ENCODE measurements at places on chromosomes 7 and 10. TPM values are rescaled to one million over a fixed set of nuclear protein-coding genes. Genes with fewer than 3 reads are reported as not detected.

Gene ECD
- 16.2 TPM for total RNA-seq

Gene FIS1
- 285 TPM for total RNA-seq

Gene ZNF239
- total RNA-seq = 2.2 TPM

Gene PROSER2
- total RNA-seq = 1.7 TPM

Gene AHR
- 30.3 TPM for total RNA-seq

DNA sequence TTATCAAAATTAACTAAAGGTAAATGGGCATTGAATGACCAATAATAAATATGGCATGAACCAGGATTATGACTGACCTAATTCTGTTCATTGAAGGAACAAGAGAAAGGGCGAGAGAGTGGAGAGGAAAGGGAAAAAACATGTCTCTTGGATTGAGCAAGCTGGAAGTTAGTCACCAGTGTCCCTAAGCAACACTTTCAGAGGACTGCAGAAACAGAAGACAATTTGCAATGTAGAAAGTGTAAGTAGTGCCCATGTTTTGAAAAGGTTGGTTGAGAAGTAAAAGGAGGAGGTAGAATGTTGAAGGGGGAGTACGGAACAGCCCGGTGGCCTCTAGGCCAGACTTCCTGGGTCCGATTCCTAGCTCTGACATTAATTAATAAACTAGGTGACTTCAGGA lies 94.6 kb downstream of the FAS start:
- DNase-seq = no peak

- DNase-seq = no peak
Observed at GRCh38 chr10:34295142-34295548, 520.0 kb downstream of the PARD3 start.

DNA sequence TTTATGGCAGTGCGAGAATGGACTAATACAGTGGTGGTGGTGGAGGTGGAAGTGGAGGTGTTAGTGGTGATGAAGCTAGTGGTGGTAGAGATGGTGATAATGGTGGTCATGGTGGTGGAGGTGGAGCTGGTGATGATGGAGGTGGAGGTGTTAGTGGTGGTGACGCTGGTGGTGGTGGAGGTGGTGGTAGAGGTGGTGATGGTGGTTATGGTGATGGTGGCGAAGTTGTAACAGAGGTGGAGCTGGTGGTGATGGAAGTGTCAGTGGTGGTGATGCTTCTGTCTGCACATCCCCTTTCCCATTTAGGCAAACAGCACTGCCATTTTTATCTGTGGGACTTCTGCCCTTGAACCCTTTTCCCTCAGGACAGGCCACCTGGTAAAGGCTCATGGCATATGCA lies 7.4 kb upstream of the PTPRN2 start:
- DNase-seq = no peak

DNA sequence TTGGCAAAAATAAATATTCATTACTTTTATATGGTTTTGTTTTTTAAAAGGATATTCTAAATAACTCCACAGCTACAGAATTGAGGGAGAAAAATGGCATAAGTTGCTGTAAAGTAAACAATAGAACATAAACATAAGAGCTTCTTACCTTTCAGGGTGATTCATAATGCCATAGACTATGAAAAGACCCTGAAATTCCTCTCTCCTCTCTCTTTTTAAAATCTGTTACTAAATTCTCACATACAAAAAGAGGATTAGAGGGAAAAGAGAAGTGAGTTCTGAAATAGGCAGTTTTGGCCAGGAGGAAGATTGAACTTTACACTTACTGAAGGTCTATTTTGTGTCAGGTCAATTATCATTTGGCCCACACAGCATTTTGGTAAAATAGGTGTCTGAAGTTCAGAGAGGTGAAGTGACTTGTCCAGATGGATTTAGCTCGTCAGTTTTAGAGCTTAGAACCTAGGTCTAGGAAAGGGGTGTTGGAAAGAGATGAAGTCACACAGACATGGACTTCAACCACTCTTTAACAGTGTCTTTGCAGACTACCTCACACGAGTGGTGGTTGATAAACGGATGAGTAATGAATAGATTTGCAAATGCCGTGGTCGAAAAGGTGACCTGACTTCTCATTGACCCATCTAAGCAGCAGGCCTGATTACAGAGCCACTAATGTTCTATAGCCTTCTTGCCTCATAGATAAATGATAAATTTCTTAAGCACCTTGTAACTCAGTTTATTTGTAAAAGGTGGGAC lies 190.6 kb upstream of the CCDC6 start:
- no peak for DNase-seq

DNA sequence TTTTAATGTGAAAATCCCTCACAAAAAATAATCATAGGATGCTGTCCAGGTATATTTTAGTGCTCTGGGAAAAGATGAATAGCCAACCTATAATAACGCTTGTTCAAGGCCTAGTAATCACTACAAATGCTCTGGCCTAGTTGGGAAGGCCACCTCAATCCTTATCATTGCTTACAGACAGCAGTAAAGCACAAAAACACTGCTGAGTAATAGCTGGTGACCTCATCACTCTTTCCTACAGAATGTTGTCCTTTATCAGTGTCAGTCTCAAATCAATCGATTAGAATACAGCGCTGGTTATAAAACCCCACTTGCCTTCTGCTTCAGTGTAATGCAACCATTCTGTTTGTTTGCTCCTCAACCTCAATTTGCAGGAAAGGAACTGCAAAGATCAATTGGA lies 72.6 kb upstream of the STEAP1 start:
- no peak for DNase-seq

- DNase-seq = peak; percentile 62
Observed at GRCh38 chr10:24920907-24921881, 31.2 kb downstream of the PRTFDC1 start.

GRCh38 chr7:141702047-141702567 lies at the start of gene DENND11:
TSS of gene DENND11 (minus strand) at chr7:141702166. CDS start at chr7:141702153, 13 bp downstream.
- peak; percentile 84 for DNase-seq

DNA sequence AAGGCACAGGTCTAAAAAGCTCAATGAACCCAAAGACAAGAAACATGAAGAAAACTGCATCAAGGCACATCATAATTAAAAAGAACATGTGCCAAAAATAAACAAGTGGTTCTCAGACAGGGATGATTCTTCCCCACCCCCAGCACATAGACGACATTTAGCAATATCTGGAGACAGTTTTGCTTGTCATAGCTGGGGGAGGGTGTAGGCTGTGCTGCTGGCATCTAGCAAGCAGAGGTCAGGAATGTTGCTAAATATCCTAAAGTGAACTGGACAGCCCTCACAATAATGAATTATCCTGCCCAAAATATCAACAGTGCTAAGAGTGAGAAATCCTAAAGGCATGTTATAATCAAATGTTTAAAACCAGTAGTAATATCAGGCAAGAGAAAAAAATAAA lies 122.6 kb downstream of the MICU1 start:
- DNase-seq = peak; percentile 18

DNA sequence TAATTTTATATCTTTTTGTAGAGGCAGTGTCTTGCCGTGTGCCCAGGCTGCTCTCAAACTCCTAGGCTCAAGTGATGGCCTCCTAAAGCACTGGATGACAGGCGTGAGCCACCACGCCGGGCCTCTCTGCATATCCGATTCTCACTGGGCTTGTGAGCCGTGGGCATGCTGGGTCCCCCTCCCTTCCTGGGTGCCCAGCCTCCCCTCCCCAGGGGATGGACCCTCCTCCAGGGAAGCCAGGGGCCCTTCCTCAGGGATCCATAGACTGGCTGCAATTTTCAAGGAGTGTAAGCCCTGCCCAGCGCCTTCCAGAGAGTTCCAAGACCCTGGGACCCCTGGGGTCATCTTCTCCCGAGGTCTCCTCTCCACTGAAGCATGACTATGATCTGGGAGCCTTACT lies 23.7 kb upstream of the ELFN1 start:
- DNase-seq = no peak

DNA sequence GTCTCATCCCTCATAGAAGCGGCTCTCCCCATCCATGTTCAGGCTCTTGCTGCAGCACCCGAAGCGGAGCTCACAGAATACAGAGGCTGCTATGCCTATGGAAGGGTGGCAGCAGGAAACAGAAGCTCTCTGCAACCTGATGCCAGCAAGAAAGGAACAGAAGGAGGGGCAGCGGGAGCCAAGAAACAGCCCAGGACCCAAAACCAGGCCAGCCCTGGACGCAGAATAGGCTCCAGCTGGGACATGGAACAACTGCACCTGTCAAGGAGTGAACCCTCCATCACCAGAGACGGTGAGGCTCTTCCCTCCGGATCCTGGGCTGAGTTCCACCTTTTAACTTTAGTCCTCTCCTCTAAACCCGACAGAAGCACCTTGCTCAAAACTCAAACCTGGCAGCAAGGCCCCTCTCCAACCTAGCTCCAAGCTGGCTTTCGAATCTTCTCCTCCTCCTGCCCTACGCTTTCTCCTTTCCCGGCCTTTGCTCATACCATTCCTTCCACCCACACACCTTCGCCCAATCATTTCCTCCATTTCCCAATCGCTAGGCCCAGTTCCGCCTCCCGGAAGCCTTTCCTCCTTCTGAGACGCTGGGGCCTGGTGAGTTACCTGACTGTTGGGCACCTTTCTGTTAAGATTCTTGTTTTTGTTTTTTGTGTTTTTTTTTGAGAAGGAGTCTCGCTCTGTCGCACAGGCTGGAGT lies 122.8 kb upstream of the ZNF92 start:
- DNase-seq = no peak

- DNase-seq = no peak
Observed at GRCh38 chr10:13750299-13751190, 163.8 kb downstream of the PRPF18 start.

DNA sequence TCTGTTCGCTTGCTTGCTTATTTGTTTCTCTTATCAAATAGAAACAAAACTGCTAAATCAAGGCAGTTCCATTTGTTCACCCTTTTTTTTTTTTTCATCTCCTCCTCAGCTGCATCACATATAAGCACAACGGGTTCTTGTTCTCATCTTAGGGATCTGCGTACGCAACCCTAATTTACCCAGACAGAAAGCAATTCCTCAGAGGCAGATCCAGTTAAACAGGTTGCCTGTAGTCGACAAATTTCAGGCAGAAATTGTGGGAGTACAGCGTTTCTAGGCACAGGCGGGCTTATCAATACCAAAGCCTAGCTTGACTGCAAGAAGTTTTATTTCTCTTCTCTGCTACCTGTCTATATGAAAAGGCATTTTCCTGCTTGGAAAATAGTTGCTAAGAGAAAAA lies 565.4 kb downstream of the NXPH1 start:
- DNase-seq = no peak

GRCh38 chr7:132681951-132682350 lies 105.7 kb upstream of the PLXNA4 start:
- no peak for DNase-seq

DNA sequence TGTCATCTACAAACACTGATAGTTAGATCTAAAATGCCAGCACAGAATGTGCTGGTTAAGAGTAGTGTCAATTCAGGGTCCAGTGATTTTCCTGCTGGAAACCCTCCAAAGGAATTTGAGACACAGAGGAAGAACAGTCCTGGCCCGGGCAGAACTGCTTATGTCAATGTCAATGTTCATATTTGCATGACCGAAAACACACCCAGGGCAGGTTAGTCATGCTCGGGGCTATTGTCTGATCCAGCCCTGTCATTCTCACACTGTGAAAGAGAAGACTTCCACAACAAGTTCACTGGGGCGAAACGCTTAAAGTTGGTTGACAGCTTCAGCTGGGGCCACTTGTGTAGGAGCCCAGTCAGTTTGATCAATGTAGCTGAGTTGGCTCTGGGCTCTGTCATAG lies 139.3 kb downstream of the C1GALT1 start:
- no peak for DNase-seq

GRCh38 chr7:33040803-33041516 lies 21.6 kb downstream of the NT5C3A start:
- DNase-seq = no peak

- DNase-seq = no peak
Observed at GRCh38 chr10:128614802-128615553, 488.8 kb upstream of the MKI67 start.

- DNase-seq = peak; percentile 62
Observed at GRCh38 chr7:36300696-36301350, 88.8 kb upstream of the ANLN start.

DNA sequence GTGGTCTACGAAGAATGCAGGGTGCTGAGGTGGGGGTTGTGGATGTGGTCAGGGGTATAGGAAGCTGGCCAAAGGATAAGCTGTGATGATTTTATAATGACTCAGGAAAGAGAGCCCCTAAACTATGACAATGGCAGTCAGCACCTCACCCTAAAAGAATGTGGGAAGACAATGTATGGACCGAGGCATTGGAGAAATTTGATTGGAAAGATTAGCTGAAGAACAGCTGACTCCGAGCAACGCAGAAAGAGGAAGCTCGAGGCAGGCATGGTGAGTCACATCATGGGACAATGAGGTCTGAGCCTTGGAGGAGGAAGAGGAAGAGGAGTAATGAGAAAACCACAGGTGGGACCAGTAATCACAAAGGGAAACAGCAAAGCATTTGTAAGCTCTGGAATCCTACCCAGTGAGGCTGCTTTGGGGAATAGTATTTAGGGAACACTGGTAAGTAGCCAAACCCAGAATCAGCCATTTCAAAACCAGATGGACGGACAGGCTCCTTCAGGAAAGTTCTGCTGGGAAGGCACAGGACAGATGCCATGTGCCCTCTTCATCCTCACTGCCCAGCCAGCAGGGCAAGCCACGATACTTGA lies 295.4 kb downstream of the PRPF18 start:
- no peak for DNase-seq

DNA sequence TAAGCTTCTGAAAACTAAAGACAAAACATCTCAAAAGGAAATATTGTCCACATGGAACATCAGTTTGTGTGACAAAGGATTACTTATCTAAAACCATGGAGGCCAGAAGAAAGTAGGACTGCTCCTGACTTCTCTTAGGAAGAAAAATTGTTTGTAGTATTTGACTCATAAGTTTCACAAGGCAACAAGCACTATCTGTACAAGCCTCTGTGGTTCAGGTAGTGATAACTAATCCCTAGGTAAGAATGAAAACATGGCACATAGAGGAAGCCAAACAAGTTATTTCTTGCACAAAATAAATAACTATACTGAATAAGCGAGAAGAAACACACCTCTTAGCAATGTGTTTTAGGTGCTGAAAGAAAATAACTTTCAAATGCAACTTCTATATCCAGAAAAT lies 30.3 kb downstream of the TFPI2 start:
- no peak for DNase-seq

DNA sequence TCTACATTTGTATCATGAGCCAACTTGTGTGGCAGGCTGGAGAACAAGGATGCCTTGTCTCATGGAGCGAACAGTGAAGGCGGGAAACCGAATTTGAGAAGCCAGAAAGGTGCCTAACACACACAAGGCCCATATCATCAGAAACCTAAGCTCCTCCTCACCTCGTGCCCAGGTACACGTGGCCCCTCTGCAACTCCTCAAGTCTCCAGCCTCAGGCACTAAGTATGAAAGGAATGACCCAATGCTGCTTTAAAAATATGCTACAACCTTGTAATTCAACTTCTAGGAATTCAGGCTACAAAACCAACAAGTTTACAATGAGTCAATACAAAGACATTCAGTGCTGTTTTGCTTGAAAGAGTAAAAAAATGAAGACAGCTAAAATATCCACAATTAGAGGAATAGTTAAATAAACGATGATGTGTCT lies 95.7 kb downstream of the CDK6 start:
- no peak for DNase-seq

Data from right cardiac atrium (tissue), 5 donors.